ENCODE measurements at places on chromosomes 1 and 21. TPM values are rescaled to one million over a fixed set of nuclear protein-coding genes. Genes with fewer than 3 reads are reported as not detected.
A peak's percentile ranks its signal among the peaks of the same experiment; 100 is the strongest.

DNA sequence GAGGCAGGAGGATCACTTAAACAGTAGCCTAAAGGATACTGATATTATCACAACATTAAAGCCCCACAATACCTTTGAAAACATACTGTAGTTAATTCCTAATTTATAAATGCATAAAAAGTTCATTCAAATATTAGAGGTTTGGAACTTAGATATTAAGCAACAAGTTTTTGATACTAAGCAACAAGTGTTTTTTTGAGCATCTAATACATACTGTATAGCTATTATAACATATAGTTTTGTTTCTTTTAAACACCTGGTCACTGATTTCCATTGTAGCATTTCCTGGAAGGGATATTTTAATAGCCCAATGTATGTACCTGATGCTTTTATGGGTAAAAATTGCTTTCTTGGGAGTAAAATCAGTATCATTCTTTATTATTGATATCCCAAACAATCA is 4.5 kb downstream of the UHMK1 start:
- DNase-seq, result no peak

GRCh38 chr1:100188617-100189016 is 10.6 kb upstream of the LRRC39 start:
- DNase-seq, result no peak

- no peak for DNase-seq
Observed at GRCh38 chr1:112524986-112525385, 16.2 kb downstream of the WNT2B start.

GRCh38 chr1:206557636-206558473 is 50.5 kb downstream of the RASSF5 start:
- DNase-seq, result peak; percentile 63

The SLAMF9 gene
- total RNA-seq, result not detected

- DNase-seq, result no peak
Observed at GRCh38 chr1:201561195-201561564, 22.3 kb downstream of the NAV1 start.

GRCh38 chr1:115237507-115237906 is 100.5 kb downstream of the NGF start:
- no peak for DNase-seq

DNA sequence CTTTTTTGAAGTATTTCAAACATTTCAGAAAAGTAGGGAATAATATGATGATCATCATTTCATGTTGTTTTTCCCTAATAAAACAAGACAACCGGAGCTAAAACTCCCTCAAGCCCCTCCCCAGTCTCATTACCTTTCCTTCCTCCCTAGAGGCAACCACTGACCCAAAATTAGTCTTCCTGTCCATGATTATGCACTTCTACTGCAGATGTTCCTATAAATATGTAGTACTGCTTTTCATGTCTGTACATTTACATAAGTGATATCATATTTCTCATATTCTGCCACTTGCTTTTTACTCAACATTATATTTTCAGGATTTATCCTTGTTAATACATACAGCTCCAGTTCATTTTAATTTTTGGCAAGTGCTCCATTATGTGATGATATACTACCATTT is 58.7 kb upstream of the GOLT1A start:
- no peak for DNase-seq

GRCh38 chr1:172997941-172998361 is 52.8 kb downstream of the TNFSF18 start:
- no peak for DNase-seq

The AK5 gene
- not detected for total RNA-seq

Measured in OCI-LY7 (cell line).